Hippocampal formation (tissue), 2 donors: ENCODE measurements at places on chromosomes 1 and 21.

DNA sequence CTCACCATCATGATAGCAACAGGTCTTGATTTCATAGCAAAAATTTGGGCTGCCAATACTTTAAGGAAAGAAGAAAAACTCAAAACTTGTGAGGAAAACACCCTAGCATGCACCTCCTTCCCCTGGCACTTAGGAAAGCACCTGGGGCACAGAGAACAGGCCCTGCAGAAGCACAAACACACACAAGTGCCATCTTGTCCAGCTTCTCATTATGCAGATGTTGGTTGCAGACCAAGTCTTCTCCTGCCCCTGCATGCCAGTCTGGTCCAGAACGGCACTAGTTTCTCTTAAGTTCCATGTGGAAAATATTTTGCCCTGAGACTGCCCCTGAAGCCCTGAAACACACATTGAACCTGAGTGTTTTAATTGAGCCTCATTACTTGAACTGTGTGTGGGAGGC is 6.3 kb upstream of the ETV3 start:
- DNase-seq, result no peak

DNA sequence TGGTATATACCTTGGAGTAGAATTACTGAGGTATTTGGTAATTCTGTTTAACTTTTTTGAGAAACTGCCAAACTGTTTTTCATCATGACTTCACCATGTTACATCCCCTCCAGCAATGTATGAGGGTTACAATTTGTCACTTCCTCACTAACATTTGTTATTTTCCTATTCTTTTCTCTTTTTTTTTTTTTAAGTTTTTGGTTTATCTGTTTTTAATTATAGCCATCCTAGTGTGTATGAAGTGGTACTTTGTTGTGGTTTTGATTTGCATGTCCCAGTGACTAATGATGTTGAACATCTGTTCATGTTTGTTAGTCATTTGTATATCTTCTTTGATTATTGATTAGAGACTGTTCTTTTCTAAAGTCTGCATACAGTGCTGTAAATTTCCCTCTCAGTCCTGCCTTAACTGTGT is 147.3 kb downstream of the HS2ST1 start:
- DNase-seq, result no peak

- DNase-seq, result no peak
Observed at GRCh38 chr1:242770366-242770765, 245.9 kb upstream of the PLD5 start.

DNA sequence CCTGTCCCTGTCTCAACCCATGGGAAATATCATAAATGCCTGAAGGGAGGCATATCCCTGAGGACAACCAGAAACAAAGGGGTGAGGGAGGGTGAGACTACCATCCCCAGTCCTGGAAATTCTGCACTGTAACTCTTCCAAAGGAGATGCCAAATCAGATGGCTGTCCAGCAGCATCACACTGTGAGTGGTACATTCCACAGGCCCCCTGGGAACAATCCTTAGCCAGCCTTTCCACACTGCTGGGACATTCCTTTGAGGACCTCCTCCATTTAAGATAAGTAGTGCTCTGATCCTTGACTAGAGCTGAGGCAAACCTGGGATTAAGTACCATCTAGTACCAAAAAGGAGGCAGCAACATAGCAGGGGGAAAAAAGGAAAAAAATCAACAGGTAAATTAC is 10.7 kb downstream of the IVL start:
- no peak for DNase-seq

- DNase-seq, result no peak
Observed at GRCh38 chr1:90779573-90779972, 62.5 kb upstream of the BARHL2 start.

DNA sequence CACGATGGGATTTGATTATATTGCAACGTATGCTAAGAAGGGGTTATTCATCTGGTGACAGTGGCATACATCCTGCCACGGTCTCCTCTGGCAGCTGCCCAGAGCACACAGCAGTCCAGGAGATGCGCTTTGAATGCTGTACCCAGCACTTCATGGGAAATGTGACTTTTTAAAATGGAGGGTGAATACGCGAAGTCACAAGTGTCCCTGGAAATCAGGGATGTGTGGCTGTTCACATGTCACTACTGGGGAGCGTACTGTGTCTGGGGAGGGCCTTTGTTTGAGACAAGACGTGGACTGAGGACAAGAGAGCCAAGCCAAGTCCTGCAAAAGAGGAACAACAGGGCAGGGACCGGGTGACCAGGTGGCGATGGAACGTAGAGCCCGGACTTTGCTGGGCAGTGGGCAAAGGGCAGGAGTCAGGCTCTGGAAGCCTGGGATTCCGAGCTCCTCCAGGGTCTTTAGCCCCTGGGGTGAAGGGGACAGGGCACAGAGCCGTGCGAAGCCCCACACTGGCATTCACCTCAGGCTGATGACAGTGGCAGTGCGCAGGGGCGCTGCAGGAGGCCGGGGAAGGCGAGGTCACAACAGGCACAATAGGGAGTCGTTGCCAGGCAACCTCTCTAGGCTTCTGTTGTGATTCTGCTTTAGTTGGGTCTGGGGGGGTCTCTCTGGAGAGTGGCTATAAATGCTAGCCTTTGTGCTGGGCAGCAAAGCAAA is 11.4 kb upstream of the ZBTB21 start:
- DNase-seq, result peak; percentile 14

- no peak for DNase-seq
Observed at GRCh38 chr1:186994897-186995296, 166.1 kb downstream of the PLA2G4A start.

DNA sequence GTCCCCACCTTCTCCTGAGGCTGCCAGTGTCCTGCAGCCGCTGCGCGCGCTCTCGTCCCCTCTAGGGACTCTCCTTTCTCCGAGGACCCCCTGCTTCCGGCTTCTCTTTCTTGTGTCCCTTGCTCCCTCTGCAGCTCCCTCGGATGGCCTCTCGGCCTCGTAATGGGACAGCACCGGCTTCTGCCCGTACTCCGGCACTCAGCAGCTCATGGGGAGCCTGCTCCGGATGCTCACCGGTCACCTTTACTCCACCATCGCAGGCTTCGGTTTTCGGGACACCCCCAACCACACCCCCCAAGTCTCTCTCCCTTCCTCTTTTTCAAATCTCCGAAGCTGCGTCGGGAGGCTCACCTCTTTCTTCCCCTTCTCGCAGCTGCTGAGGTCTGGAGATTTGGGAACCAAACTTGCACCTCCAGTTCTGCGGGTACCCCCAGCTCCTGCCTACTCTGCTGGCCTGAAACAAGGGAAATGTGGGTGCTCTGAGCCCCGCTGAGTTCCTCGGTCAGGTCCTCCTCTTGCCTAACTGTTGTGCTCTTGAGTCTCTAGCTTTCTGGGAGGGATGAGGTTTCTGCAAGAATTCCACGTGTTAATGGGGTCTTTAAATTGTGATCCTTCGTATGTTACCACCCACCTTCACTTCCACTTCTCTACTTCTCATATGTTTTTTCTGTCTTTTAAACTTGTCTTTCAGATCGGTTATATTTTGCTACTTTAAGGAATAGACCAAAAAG is 930 bp downstream of the CDC14A start:
- no peak for DNase-seq

GRCh38 chr1:46689356-46689755 is 17.7 kb downstream of the TEX38 start:
- DNase-seq, result no peak

GRCh38 chr1:164638492-164639202 is 79.7 kb downstream of the PBX1 start:
- DNase-seq, result no peak

- no peak for DNase-seq
Observed at GRCh38 chr1:62263006-62263813, 56.0 kb downstream of the KANK4 start.

DNA sequence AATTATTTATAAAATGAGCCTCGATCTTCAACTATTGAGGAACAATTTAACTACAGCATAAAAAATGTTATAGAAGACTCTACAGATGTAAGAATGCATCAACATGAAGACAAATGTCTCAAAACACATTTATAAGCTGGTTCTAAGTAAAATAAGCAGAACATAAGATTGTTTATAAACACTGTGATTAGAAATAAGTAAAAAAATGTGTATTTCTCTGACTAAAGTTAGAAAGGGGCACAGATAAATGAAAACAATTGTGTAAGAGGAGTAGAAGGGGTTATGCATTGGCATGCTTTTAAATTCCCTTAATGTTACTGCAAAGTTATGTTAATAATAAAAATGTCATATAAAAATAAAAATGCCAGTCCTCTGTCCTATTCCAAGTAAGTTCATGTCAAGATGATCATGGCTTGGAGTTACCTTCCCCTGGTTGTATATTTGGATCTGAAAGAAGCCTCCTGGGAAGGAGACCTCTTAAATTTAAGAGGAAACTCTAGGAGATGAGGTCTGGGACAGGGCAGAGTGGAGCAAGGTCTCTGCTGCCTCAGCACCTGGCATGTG is 70.2 kb upstream of the FAM20B start:
- DNase-seq, result no peak

GRCh38 chr1:66348776-66349175 is 185.2 kb upstream of the SGIP1 start:
- DNase-seq, result no peak

DNA sequence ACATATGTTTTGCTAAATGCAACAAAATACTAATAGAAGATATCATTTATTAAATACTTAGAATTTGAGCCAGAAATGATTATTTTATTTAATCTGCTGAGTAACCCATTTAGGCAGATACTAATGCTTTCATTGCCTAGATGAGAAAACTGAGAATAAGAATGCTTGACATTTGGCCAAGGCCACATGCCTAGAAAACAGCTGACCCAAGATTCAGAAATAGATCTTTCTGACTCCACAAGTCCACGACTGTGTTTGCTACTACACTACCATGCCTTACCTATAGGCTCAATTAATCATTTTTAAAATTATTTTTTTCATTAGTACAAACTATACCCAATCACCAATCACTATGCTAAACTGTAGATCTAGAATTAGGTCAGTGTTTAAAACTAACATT is 129.7 kb downstream of the ATP1B1 start:
- no peak for DNase-seq

GRCh38 chr1:19617376-19617775 is 26.7 kb upstream of the NBL1 start:
- DNase-seq, result no peak

DNA sequence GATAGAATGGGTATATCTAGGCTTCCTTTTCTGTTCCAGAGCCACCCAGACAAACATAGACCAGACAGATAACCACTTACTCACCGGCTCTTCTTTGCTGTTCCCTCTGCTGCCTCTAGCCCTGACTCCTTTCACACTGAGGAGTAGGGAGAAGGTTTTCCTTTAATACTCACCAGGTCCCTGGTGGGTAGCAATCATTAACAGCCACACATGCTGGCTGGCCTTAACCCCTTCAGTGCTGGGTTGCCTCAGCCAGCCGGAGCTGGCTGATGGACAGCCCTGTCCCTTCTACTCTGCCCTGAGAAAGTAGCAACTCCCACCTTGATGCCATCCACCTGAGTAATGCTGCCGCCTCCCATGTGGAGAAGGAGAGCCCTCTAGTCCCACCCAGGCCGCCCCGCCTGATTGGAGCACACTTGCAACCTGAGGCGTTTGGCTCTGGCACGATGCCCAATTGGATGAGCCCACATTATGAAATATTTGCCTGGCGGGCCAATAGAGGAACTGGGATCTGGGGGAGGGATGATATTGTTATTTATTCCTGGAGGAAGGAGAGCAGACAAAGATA is 71.6 kb downstream of the PLEKHA6 start:
- no peak for DNase-seq
